ENCODE measurements at places on chromosomes 1 and 21.

DNA sequence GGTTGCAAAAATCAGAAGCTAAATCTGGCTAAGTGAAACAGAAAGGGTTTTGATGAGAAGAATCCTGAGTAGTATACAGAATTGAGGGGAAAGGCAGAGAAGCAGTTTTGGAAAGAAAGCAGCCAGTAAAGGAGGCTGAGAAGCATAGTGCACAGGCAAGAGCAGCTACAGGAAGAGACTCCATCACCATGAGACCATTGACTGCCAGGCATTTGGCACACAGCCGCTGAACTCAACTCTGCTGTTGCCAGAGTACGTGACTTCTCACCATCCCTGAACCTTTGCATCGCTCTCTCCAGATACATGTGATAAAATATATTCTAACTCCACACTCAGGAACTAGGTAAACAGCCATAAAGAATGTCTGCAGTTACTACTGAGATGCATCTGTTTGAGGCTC, 128.3 kb upstream of the C1orf21 start:
- DNase-seq = no peak

DNA sequence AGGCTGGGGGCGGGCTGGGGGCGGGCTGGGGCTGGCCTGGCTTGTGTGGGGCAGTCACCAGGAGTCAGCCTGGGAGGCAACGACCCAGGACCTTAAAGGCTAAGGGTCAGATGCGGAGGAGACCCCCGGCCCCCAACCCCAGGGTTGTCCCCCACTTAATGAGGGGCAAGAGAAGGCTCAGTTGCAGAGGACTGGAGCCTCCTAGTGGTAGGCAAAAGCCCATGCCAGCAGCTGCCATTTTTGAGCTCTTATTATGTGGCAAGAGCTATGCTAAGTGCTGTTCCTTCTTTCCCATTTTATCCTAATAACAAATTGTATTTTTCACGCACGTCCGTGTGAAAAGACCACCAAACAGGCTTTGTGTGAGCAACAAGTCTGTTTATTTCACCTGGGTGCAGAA, 8.0 kb downstream of the KIAA1614 start:
- DNase-seq = no peak

- peak; percentile 80 for DNase-seq
These were observed at the start of gene EPHA10 for GRCh38 chr1:37764888-37765441. Gene EPHA10, minus strand, starts transcription at chr1:37765120. Its CDS starts 54 bp downstream, at chr1:37765066.

- peak; percentile 96 for DNase-seq
These were observed 1.0 kb upstream of the S100A2 start for GRCh38 chr1:153566414-153567371.

DNA sequence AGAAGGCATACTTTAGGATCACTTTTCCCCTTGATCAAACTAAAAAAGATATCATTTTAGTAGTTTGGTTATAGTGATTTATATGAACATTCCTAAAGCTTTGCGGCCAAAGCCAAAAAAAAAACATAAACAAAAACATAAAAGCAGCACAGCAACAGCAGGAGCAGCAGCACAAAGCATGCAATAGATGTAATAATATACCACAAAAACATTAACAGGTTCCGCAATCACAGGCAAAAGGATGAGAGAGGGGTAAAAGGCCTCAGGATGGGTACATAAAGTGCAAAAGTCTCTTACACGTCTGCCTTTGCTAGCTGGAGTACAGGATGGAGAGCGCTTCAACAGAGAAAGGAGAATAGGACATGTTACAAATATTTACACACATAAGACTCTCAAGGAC, 119.0 kb downstream of the COQ8A start:
- DNase-seq = no peak

GRCh38 chr1:26771643-26772321, 16.0 kb upstream of the PIGV start:
- no peak for DNase-seq

- no peak for DNase-seq
These were observed 3.9 kb upstream of the LRRC52 start for GRCh38 chr1:165539908-165540307.

GRCh38 chr1:90986953-90987352, 34.9 kb downstream of the ZNF644 start:
- DNase-seq = no peak

DNA sequence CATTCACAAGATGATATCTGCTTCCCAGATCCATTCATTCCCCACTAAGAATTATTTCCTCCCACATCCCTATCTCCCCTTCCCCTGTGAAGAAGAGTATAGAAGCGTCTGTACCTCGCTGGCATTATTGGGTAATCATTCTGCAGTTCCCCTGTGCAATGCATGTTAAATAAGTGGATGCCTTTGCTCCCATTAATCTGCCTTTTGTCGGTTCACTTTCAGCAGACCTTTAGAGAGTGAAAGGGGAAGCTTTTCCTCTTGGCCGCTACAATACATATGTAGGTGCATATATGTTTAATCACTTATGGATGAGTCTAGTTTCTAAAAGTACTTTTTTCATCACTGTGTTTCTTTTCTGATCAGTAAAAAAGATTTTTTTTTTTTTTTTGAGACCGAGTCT, 7.0 kb downstream of the CLCN6 start:
- DNase-seq = no peak

- DNase-seq = no peak
These were observed 63.8 kb downstream of the ARHGEF16 start for GRCh38 chr1:3518256-3518655.

- DNase-seq = no peak
These were observed 30.4 kb downstream of the TMEM201 start for GRCh38 chr1:9618909-9619679.

DNA sequence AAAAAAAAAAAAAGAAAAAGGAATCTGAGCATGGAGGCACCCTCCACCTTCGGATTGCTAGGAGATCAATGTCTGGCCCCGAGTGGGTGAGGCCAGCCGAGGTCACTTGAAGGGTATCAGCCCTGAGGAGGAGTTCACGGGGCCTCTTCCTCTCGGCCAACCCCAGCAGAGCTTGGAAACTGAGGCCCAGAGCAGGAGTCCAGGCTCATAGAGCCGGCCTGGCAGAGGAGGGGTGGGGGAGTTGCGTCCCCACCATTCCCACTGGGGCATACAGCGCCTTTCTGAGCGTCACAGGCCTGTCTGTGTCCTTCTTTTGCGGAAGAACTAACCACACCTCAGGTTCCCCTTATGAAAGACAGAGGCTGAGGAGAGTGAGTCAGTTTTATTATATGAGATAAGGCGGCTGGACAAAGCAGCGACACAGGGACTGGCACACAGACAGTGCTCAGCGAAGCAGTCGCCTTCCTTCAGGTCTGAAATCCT, 17.1 kb upstream of the EPHA2 start:
- no peak for DNase-seq

GRCh38 chr1:1046767-1047166, 26.8 kb downstream of the AGRN start:
- DNase-seq = no peak

DNA sequence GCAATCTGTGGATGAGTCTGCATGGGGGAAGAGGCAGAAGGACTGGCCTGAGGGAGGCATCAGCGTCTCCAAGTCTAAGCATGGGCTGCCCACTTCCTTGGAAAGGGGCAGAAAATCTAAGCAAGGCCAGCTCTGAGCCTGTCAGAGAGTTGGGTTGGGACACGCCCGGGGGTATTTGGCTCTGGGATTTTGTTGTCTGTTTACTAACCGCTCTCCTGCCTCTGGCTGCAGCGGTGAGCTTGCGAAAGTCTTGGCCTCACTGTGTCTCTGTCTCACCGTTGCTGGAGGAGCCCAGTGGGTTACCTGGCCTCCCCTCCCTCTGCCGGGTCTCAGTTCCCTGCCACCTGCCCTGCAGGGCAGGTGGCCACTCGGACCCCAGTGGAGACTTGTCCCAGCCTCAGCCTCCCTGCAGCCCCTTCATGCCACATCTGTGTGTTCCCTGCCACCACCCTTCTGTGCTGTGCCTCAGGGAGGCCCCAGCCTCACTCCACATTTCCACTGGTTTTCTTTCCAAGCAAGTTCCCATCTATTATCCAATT, 33.7 kb downstream of the EDN2 start:
- no peak for DNase-seq

- DNase-seq = no peak
These were observed 13.2 kb downstream of the SYT11 start for GRCh38 chr1:155872527-155872926.

- no peak for DNase-seq
These were observed 57.5 kb downstream of the SSBP3 start for GRCh38 chr1:54348700-54349021.

- no peak for DNase-seq
These were observed 8.3 kb downstream of the EPHX1 start for GRCh38 chr1:225818229-225818628.

DNA sequence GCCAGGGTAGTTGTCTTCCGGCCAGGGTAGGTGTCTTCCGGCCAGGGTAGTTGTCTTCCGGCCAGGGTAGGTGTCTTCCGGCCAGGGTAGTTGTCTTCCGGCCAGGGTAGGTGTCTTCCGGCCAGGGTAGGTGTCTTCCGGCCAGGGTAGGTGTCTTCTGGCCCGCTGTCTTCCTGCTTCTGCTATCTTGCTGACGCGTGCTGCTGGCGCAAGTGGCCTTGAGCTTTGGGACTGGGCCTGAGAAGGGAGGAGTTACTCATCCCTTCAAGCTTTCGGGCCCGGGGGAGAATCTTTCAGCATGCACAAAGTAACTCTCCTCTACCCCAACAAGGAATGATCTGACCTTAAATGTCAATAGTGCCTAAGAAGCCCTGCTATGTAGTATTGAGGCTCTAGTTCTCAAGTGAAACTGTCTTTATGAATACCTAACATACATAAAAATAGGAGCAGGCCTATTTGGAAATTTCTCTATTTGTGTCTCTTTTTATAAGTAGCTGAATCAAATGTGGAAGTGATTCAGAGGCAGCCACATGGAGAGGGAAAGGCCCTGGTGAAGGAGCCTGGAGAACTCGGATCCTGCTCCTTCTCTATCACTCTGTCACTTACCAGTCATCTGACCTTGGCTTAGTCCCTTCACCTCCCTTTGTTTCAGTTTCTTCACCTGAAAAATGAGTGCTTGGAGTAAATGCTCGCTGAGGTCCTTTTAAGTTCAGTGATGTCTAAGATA, 65.6 kb downstream of the RGL1 start:
- DNase-seq = no peak

- DNase-seq = no peak
These were observed 139.2 kb upstream of the CACNA1E start for GRCh38 chr1:181344091-181344490.

DNA sequence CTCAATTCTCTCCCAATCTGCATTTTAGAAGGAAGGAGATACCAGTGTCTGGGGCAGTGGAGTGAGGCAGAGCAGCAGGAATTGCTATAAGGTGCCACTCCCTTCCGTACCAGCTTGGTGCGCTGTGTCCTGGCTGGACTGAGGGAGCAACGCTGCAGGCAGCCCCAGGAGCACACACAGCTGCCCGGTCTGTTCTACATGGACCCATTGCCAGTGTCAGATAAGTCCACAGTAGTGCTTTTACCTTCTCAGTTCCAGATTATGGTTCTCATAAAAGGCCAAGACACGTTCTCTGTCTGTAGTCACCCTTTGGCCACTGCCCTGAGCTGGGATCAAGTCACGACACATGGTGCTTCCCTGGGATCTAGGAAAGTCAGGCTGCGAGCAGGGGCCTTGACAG, 44.1 kb upstream of the BARHL2 start:
- DNase-seq = no peak

DNA sequence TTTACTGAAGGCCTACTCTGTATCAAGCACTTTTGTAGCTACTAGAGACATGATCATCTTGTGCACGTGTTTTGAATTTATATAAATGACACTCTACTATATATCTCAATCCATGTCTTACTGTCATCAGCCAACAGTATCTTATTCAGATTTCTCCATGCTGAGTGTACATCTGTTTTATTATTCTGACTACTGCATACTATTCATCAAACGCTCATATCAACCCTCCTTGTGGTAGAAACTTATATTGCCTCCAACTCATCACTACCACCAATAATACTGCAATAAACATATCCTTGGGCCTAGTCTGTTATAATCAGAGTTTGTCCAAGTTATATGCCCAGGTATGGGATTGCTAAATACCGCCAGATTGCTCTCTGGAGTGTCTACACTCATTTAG, 81.6 kb upstream of the IRF2BP2 start:
- DNase-seq = peak; percentile 17

DNA sequence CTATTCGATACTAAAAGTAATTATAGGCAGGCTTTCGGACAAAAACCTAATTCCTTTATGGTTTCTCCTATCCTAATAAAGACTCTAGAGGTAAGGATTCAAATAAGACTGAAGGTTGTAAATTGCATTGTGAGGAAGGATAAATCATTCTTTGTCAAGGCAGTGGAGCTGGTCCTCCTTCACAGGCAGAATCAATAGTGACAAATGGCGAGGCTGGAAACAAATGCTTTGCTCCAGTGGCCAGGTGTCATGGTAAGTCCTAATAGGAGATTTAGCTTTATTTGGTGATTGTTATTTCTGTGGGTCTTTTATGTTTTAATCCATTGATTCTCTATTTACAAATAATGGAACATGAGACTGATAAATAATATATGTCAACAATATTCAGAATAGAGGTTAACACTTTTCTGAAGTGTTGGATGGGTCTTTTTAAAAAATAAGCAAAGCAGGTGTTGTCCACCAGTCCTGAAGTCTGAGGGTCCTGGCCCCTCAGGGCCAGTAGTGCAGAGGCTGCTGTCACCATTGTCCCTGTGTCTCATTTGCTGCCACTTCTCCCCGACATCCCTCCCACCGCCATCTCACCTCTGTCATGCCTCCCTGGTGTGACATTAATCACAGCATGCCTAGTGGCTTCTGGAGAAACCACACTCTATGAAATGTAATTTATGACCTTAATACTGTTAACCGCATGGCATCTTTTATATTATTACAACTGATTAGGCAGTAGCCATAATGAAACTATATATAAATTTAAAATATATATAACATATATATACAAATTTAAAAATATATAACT, 120.9 kb upstream of the MAGI3 start:
- DNase-seq = no peak

GRCh38 chr1:246528933-246529731, 22.1 kb upstream of the SMYD3 start:
- no peak for DNase-seq

GRCh38 chr21:19120591-19120990, 717.0 kb upstream of the TMPRSS15 start:
- no peak for DNase-seq

DNA sequence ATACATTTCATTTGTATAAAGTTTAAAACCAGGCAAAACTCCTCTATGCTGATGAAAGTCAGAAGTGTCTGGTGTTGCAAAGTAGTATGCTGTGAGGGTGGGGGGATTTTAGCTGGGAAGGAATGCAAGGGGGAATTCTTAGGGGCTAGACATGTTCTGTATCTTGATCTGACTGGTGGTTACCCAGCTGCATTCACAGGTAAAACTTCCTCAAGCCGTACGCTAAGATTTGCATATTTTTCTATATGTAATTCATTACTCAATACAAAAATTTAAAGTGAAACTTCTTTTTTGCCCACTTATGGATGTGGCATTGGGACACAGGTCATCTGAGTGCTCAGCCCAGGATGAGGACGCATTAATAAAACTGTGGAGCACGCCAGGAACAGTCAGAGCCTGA, 323.3 kb downstream of the PAPPA2 start:
- DNase-seq = no peak

- no peak for DNase-seq
These were observed 141.3 kb upstream of the LRRC7 start for GRCh38 chr1:69426401-69426800.

Data from NCI-H1694 (cell line).